Right renal pelvis (tissue), 4 donors: ENCODE measurements at places on chromosomes 2 and 18. TPM values are rescaled to one million over a fixed set of nuclear protein-coding genes. Genes with fewer than 3 reads are reported as not detected.

BMP10 gene
- not detected for polyA plus RNA-seq

PLB1 gene
- polyA plus RNA-seq = 0.65 TPM

VWC2L gene
- 0.10 TPM for polyA plus RNA-seq

NPHP1 gene
- 15.6 TPM for polyA plus RNA-seq

FAM237A gene
- polyA plus RNA-seq = not detected

FEV gene
- 0.08 TPM for polyA plus RNA-seq

CNRIP1 gene
- 25.4 TPM for polyA plus RNA-seq

TRMT61B gene
- polyA plus RNA-seq = 26.0 TPM

CROCC2 gene
- 0.03 TPM for polyA plus RNA-seq
